ENCODE measurements at places on chromosomes 7 and 10.

DNA sequence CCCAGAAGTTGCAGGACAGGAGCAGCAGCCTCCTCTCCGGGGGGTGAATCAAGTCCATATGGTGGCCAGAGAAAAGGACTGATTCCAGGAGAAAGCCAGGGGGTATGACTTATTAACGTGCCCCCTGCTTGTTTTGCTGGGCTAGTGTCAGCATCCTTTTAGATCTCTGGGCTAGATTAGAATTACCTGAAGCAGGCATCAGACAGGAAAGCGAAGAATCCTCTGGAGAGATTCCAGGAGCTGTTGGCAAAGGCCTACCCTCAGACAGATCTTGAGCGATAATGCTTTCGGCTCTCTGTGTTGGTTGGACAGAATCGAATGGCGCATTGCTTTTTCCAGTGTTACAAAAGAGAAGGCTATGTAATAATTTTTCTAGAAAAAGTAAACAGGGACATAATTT lies 164.0 kb upstream of the GLI3 start:
- no peak for DNase-seq

DNA sequence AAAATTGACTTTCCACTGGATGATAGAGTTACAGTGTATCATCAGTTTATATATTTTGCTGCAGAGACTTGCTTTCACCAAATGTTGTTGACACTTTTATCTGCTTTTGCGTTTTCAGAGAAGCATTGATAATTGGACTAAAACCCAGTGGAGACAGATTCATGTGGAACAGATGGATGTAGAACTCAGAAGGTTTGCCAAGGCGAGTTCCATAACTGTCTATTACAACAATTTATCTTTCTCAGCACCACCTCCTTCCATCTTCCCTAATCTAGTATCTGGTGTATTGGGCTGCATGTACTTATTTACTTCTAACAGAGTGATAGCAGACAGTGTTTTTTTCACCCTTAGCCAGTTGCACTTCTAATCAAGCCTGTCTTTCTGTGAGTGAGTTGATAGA lies 73.3 kb downstream of the DNAH11 start:
- DNase-seq: no peak

GRCh38 chr7:37467002-37467401 lies 18.3 kb upstream of the ELMO1 start:
- DNase-seq: no peak

GRCh38 chr10:80397014-80397413 lies 11.3 kb upstream of the PRXL2A start:
- no peak for DNase-seq

GRCh38 chr7:132572526-132572925 lies 3.7 kb downstream of the PLXNA4 start:
- no peak for DNase-seq

GRCh38 chr7:26515314-26515842 lies 223.7 kb downstream of the SNX10 start:
- DNase-seq: no peak

GRCh38 chr7:47484457-47484856 lies 97.5 kb downstream of the TNS3 start:
- no peak for DNase-seq

GRCh38 chr7:23532490-23533237 lies 883 bp upstream of the TRA2A start:
- DNase-seq: no peak

DNA sequence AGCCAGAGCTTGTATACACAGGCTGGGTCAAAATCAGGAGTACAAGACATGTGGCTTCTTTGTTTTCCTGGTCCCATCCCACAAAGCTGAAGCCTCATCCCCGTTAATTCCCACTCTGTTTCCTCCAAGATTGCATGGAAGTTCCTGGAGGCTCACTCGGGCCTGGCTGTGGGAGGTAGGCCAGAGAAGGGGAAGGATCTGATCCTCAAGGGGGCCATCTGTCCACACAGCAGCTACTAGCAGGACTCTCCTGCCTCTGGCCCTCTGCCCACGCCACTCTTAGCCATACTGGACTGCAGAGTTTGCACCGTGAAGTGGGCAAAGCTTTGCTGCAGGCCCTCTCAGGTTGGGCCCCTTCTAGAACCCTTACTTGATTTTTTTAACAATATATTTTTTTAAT lies 160.6 kb downstream of the FGFR2 start:
- no peak for DNase-seq

- DNase-seq: no peak
These were observed 633.4 kb upstream of the MGMT start for GRCh38 chr10:128833671-128834070.

- DNase-seq: no peak
These were observed 54.5 kb downstream of the TSPAN15 start for GRCh38 chr10:69505636-69506318.

DNA sequence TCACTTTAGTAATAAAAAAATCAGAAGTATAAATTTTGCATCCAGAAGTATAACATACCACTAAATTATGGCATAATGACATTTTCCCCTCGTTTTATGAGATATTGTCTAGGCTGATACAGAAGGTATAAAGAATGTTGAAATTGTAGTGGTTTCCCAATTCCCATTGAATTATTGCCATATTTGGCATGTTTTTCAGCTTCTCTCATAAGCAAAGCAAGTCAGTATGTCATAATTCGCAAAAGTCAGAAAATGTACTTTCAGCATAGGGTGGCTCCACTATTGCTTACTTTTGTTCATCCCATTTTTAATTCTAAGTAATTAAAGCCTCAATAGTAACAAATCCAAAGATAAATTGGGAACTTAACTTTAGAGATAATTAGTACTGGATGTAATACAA lies 19.7 kb upstream of the PTPRZ1 start:
- DNase-seq: no peak

DNA sequence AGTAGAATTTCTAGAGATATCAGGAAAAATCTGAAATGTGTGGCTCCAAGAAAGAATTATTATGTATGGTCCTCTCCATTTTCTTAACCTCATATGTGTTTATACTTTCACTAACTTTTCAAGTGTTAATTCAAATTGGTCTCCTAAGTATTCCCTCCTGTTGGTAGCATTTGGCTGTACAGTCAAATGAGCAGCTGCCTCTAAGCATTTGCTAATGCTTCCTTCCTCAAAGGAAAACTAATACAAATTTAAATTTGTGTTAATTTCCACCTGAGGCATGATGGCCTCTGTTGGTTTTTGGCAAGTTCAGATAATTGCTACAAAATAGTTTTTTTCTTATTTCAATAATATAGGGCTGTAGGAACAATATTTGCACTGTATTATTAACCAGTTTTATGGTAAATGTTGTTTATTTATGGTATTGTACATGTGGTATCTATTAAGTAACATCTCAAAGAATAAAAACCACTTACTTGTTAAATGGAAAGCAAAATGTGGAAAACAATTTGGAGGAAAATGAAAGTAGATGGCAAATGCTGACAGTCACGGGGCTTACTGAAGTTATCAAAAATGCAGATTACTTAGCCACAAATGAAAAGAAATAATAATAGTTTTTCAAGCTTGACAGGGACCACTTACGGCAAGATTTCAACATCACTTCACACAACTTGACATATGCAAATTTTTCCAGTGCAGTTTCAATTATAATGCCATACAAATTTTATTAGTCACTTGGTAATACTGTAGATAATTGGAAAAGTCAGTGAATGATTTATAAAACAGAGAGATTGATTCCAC lies 299.3 kb upstream of the MEOX2 start:
- no peak for DNase-seq

- no peak for DNase-seq
These were observed 82.9 kb upstream of the WDR11 start for GRCh38 chr10:120768227-120768626.

DNA sequence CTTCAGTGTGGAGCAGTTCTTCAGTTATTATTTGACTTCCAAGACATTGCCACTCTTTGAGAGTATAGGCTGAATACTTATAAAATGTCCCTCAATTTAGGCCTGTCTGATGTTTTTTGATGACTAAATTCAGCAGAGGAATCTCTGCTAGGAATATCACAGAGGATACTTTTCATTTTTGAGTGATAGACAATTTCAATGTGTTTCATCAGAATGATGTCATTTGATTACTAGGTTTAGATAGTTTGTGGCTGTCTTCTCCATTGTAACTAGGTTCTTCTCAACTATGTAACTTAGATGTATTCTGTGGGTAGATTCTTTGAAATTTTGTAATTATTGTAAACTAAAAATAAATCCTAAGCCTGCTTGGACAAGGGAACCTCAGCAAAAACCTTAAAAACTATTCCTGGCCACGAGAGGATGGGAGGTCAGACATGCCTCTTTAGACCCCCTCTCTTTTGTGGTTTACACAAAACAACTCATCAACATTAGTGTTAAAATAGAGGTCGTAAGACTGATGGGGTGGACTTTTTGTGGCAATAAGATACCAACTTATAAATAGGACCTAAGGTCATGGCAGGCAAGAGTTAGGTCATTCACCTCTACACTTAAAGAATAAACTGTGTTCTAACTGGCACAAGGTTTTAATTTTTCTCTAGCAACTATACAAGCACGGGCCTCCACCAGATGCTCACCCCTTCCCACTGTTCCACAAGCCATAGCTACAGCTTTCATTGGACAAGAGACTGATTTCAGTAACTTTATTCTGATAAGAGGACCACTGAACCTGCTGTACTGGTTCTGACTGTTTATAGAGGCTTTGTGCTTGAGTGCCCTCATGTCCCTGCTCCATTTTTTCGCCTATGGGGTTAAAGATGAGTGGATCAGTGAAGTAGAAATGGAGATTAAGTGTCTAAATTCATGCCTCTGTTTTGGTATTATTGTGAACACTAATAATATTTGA lies 33.7 kb downstream of the CYP2C8 start:
- DNase-seq: no peak

DNA sequence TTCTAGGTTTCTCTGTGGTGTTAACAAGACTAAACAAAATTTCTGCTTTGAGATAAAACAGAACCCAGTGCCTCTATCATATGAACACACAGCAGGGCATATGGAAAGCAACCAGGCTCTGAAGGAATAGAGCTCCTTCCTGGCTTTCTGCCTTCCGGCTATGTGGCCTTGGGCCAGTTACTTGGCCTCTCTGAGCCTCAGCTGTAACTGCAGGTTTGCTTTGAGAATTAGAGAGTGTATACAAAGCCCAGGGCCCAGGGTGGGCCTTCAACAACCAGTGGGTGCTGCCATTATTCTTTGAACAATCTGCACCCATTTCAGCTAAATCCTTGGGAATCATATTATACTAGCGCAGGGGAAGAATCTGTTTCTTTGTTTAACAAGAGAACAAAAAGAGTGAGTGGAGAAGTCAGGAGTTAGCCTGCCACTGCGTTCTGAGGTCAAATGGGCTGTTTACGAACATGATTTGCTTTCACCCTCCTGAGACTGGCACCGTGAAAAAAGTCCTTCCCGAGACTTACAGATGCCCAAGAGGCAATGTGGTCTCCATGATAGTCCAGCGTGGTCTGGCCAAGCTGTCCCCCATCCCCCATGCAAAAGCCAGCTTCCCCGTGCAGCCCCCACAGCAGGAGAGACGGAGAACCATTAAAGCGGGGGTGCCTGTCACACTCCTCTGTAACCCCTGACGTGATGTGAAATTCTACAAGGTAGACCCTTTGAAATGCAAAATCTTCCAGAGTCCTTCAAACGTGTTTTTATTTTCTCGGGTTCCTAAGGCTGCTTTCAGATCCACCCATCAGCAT lies 4.9 kb downstream of the FAM53B start:
- DNase-seq: no peak

DNA sequence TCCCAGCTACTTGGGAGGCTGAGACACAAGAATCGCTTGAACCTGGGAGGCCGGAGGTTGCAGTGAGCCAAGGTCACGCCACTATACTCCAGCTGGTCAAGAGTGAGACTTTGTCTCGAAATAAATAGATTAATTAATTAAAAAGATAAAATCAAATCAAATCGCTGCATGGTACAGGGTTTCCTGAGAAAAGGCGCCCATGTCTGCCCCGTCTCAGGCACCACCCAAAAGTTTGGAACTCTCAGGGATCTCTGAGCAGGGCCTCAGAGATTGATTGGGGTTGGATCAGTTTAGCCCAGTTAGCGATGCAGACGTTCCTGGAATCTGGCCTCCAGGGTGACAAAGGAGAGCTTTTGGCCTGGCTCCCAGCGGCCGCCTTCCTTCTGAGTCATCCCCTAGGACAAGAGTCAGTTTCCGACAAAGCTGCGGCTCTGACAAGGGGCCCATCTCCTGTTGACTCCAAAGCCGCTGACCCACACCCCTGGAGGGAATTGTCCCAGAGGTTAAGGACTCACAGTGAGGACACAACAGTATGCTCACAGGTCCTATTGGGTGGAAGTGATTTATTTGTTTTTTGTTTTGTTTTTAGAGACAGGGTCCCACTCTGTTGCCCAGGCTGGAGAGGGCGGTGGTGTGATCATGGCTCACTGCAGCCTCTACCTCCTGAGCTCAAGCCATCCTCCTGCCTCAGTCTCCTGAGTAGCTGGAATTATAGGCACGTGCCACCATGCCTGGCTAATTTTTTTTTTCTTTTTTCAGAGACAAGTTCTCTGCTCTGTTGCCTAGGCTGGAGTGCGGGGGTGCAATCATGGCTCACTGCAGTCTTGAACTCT lies 6.8 kb downstream of the ORAI2 start:
- DNase-seq: no peak

DNA sequence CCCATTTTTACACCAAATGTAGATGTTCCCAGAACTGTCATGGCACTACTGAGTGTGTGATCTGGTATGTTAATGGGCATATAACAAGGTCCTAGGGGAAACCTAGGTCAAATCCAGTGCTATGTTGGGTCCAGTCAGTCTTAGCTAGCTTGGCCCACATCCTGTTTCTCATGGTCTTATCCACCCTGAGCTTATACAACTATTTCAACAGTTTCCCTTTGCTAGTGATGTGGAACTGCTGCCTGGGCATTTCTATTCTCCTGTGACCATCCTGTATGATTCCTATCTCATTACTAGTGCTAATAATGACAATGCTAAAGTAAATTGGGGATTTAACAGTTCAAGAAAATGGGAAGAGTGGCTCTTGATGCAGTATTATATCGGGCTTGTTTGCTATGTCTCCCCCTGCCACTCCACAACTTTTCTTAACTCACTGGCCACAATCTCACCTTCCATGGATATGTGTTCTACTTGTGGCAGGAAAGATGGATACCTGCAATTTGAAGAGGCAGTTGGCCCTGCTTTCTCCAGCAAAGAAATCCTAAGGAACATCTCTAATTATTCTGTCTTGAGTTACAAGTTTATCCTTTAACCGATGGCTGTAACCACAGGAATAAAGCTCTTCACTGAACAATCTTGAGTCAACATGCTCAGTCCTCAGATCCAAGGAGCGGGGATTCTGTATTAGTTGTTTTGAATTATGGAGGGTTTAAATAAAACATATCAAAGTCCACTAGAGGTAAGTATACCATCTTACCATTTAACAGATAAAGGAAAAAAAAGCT lies 707.8 kb downstream of the XPNPEP1 start:
- DNase-seq: no peak
